ENCODE measurements at places on chromosomes 6 and 20.

GRCh38 chr6:38371881-38372280 lies 267.8 kb downstream of the BTBD9 start:
- no peak for DNase-seq

DNA sequence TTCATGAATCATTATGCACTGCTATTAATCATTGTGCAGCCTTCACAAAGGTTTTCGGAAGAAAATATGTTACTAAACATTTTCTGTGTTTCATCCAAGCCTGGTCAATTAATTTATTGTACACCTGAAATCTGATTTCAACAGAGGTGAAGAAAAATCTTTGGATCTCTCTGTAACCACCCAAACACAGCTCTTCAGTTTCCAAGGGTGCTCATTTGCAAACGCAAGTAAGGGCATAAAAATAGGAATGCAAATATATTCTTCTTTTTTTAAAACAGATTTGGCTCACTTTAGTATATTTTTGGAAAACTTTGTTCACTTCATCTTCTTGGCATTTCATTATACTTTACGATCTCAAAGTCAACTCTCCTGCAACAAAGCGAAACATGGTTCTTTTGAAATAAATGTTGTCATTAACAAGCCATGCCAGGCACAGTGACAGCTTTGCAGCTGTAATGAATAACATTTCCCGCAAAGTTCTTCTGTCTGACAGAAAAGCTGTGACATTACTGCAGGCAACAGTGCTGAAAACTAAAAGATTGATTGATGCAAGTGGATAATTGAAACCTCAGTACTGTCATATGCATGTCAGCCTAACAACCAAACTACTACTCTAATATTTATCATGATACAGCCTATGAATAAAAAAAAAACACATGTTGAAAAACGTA lies 348.3 kb downstream of the FRK start:
- no peak for DNase-seq

DNA sequence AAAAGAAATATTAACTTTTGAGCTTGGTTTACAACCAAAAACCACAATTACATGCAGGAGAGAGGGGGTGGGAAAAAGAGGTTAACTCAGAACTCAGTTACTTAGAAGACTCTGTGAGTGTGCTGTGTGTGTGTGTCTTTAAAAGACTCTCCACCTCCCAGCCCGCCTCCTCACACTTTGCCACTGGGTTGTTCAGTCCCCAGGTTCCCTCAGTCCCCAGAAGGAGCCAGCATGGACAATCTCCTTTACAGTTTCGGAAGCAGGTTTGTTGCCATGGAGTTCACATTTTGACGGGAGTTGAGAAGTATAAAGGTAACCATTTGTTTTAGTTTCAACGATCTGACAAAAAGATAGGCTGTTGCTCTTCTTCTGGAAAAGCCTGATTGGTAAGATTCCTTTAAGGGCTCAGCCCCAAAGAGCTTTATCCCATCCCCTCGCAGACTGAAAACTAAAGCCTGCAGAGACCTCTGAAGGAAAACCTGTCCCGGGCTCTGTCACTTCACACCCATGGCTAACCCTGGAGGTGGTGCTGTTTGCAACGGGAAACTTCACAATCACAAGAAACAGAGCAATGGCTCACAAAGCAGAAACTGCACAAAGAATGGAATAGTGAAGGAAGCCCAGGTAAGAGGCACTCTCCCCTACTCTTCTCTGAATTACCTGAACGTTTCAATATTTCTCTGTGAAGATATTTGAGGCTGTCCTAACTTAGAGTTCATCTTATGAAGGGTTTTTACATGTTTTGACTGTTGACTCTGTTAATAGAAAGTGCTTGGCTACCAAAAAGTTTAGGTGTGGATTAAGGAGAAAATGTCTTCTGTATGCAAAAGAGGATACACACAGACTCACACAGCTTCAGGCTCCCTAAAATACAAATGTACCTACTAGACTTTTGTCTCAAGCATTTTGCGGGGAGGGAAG lies at the start of gene SPTLC3:
TSS of gene SPTLC3 (plus strand) at position 212 of the 921 bp plus-strand sequence. CDS start at position 508, 296 bp downstream.
- DNase-seq, result no peak

- no peak for DNase-seq
These were observed 23.7 kb downstream of the RIOK1 start for GRCh38 chr6:7413151-7413823.

DNA sequence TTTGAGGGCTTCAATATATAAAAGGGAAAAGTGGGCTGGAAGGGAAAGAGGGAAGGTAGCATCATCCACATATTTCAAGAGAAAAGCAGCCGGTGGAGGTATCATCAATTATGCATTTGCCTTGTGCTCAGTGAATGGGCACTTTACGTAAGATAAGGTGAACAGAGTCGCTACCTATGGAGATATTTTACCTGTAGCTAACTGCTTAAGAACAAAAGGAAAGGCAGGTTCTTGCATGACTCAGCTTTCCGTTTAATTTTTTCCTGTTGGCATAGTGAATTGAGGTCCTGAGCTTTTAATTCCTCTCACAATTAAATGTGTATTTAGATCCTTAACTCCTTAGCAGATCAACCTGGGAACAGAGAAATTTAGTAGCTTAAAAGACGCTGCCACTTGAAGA lies 25.5 kb upstream of the PLCB4 start:
- DNase-seq, result no peak
